ENCODE measurements at places on chromosomes 3 and 15.

DNA sequence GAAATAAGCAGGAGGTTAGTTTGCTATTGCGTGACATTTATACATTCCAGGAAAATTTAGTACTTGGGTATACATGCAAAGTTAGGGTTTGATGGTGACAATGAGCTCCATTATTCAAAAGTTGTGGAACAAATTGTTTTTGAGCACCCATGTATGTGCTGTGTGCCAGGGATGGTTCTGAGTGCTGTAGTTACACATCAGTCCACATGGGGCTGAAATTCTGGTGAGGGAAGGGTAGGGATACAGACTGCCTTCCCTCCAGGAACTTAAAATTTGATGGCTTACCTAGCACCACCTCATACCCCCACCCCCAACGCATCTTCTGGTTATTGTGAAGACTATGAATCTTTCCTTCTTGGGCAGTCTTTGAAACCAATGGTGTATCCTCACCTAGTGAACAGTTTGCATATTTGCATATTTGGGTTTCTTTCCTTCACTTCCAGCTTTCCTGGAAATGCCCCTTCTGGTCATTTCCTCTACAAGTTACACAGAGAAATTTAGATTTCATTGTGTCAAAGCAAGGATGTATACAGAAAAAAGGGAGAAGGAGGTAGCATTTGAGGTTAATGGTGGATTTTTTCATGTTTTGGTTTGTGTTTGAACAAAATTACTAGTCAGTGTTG, 222.0 kb upstream of the IL12A start:
- no peak for DNase-seq

DNA sequence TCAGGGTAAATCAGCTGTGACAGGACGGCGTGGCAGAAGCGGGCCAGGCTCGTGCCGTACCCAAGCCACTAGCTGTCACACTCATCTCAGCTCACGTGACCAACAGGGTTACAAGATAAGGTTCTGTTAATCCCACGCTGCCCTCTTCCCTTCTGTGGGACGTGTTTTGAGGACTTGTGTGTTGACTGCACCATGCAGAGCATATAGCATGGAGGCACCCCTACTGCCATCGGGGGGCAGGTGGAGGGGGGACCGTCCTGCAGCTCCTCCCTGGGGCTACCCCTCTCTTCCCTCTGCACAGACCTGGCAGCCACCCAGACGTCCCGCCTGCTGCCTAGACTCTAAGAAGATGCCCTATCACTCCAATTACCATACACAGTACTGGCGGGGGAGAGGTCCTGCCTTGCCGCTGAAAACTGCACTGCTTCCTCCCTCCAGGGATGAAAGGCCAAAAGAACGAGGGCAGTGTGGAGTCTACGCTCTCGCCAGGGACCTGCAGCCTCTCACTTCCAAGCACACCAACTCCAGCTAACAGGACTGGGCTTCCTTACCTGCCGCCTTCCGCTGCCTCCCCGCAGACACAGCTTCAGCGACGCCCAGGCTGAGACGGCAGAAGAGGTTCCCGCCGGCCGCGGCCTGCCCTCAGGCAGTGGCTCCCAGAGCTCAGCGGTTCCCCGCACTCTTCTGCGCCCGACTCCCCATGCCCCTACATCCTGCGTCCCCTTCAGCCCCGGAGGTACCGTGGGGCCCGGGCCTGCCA, at the start of gene TNK2:
Gene TNK2 (minus strand): TSS at position 618 of the 760 bp plus-strand sequence. CDS start 19,963 bp downstream, outside the sequence.
- DNase-seq = peak; percentile 56

DNA sequence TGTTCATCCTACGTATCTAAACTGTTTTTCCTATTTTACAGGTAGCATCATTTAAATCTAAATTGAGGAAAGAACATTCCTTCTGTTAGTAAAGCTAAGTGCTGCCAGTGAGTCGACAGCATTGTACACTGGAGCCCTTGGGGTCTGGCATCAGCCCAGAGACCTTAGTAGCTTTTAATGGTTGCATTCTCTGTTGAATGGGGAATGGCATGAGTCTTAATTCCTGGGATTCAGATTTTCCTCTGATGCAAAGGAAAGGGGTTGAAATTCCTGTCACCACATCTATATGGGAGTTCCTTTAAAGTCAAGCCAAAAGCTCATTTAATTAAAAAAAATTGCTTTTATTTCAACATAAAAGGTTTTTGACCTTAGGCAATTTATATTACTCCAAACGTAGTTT, 148.4 kb upstream of the GBE1 start:
- DNase-seq = no peak

GRCh38 chr3:33439546-33440327, 468 bp downstream of the UBP1 start:
- peak; percentile 42 for DNase-seq

All from NK-92 treated with Interleukin-12 subunit alpha and Interleukin-12 subunit beta, amount 100 ng/mL, for 24 hours (cell line).